Head of caudate nucleus (tissue), 42 donors: ENCODE measurements at places on chromosomes 2 and 18.

GRCh38 chr2:212194396-212194795 lies 344.2 kb downstream of the ERBB4 start:
- DNase-seq: no peak

- DNase-seq: no peak
These were observed 34.6 kb downstream of the RDH14 start for GRCh38 chr2:18525852-18526251.

GRCh38 chr2:9313443-9313842 lies 106.8 kb downstream of the ASAP2 start:
- DNase-seq: no peak

- DNase-seq: no peak
These were observed 218.6 kb downstream of the TCF4 start for GRCh38 chr18:55369346-55369745.

DNA sequence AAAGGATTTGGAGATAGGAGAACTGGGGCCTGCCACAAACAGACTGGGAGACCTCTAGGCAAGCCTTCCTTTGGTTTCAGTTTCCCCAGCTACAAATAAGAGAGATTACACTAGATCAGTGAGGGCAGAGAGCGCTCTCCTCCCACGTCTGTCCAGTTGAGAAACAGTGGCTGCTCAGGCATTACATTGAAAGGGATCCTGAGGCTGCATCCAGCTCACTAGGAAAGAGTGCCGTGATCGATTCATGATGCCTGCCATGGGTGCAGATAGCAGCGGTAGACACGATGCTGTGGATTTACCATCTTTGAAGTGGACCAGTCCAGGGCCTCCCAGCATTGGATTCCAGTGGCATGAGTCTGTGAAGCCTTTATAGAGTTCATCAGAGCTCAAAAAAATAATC lies 62.6 kb downstream of the EN1 start:
- no peak for DNase-seq

GRCh38 chr2:151120011-151120410 lies 141.7 kb downstream of the RBM43 start:
- DNase-seq: no peak

DNA sequence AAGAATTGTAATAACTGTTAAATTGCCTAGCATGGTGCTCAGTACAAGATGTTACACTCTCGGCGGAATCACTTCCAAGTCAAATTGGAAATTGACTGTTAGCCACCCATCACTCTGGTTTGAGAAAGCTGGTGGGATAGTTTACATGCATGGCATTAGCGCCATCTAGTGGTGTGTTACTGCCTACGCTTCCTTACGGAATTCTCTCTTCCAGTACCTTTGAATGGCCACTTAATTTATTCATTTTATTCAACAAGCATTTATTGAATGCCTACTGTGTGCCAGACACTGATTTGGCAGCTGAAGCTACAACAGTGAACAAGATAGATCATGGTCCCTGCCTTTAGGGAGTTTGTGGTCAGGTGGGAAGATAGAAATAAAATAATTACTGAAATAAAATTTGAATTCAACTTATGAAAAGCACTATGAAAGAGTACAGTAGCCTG lies 171.2 kb downstream of the TMEM247 start:
- peak; percentile 82 for DNase-seq
